Stimulated activated CD8-positive, alpha-beta memory T cell treated with anti-CD3 and anti-CD28 coated beads, Interleukin-4, amount 100 ng/mL, for 4 hours (primary cell): ENCODE measurements at places on chromosomes 6 and 20.

DNA sequence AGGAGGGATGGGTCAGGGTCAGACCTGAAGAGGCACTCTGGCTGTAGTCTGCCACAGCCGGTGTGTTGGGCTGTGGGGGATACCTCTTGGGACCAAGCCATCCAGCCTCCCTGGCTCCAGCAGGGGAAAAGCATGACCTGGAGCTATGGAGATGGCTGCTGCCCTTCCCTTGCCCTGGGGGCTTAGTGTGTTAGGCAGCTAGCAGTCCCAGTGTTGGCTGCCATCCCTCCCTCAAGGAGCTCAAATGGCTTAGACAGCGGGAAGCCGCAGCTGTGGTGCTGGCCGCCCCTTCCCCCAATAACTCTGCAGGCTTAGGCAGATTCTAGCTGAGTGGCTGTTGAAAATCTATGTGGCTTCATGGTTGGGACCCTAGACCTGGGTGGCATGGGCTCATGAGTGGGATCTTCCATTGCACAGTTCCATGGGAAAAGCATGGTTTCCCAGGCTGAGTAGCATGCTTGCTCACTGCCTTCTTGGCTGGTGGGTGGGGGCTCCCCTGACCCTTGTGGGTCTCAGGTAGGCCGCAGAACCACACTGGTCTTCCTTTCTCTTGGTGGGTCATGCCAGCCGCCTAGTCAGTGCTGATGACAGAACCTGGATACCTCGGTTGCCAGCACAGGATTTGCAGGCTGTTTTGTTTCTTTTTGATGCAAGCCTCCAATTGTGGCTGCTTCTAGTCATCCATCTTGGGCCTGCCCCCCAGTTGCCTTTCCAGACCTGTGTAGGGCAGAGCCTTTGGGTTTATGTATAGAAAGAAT is 69.0 kb upstream of the AHI1 start:
- DNase-seq = no peak

DNA sequence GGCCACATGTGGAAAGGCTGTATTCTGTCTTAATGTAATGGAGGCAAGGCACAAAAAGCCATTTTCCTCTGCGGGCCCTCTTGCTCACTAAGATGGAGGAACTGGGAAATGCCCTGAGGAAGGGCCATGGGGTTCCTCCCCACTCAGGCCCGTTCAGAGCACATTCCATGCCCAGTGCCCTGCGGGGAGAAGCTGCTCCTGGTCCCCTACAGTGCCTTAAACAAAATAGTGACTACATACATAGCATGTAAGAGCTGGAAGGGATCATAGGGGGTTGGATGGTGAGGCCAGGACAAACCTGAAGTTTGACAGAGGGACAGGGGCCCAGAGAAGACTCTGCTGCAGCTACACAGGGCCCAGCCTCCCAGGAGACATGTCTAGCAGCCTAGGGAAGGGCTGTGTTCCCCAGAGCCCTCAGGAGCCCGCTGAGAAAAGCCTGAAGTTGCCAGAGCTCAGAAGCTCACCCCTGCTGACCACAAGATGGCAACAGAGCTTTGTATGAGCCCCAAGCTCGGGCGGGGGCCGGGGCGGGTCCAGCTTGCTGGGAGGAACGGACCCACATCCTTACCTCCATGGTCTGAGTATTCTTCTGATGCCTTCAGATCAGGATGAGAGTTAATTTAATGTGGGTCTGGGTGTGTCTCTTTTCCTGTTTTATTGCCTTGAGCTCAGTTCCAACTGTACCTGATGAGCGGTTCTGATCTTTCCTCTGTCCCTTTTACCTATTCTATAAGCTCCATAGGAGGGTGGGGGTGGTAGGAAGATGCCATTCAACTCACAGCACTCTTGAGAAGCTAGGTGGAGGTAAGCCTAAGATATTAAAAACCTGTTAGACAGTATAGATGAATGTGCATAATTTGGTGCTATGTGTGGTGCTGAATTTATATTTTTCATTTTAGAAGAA is 242.9 kb downstream of the CDC5L start:
- no peak for DNase-seq

DNA sequence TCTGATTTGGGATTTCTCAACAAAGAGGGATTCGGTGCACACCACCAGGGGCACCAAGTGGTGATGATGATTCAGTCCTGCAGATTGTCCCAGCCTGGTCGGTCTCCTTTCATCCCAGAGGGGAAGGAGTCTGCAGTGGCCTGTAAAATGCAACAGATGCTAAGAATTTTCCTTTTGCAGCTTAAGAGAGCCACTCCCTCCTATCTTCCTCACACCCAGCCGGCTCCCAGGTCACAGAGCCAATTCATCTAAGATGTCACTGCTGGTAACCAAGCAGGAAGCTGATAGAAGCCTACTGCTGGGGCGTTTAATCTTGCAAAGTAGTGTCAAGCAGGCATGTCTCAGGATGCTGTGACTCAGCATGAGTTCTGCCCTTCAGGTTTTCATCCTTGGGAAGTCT is 203.8 kb upstream of the LRFN2 start:
- no peak for DNase-seq

DNA sequence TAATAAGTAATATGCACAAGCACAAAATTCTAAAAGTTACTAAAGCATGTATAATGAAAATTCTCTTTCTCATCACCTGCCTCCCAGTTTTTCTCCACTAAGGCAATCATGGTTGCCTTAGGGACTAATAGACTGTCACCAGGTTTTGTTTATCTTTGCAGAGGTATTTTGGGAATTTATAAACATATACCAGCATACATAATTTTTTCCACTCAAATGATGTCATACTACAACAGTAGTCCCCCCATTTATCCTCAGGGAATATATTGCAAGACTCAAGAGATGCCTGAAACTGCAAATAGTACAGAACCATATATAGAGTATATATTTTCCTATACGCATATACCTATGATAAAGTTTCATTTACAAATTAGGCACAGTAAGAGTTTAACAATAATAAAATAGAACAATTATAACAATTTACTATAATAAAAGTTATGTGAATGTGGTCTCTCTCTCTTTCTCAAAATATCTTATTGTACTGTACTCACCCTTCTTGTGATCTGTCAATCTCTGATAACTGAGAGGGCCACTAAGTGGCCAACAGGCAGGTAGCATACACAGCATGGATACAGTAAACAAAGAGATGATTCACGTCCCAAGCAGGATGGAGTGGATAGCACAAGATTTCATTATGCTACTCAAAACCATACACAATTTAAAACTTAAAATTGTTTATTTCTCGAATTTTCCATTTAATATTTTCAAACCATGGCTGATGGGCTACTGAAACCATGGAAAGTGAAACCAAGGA is 19.7 kb downstream of the RBL1 start:
- DNase-seq = no peak
